ENCODE measurements at places on chromosomes 3 and 15.

DNA sequence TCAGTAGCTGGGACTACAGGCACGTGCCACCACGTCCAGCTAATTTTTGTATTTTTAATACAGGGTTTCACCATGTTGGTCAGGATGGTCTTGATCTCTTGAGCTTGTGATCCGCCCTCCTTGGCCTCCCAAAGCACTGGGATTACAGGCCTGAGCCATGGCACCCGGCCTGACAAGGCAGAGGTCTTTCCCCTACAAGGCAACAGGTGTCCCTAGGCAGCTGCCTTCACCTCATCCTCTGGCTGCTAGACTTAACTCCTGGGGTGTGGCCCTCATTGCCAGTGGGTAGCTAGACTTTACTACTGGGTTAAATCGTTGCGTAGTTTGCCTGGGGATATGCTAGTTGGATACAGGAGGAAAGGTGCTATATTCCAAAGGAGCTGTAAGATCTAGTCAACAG, 81.4 kb downstream of the CHRD start:
- DNase-seq = no peak

DNA sequence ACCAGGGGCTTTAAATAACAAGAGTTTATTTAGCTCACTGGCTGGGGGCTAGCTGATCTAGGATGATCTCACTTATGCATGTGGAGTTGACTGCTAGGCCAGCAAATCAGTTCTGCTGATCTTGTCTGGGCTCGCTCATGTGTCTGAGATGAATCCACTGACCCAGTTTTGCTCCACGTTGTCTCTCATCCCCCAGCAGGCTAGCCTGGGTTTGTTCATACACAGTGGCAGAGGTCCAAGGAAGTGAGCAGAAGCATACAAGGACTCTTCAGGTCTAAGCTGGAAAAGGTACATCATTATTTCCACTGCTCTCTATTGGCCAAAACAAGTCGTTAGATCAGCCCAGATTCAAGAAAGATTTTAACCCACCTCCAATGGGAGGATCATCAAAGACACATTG, 238.0 kb downstream of the PLCL2 start:
- DNase-seq = no peak

DNA sequence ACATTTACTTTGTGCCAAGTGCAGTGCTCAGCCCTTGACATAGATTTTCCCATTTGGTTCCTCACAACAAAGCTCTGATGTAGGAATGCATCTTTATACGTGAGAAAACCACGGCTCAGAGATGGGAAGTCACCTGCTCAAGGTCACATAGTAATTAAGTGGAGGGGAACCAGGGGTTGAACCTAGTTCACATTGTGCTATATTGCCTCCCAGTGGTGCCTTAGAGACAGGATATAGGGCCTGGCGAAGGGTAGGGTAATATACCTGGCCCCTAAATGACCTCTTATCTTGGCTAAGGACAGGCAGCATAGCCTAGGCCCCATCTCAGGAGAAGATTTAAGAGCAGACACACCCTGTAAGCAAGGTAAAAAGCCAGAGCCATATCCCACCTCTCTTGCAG, 71.5 kb downstream of the FOXP1 start:
- no peak for DNase-seq

GRCh38 chr15:96888764-96889163, 558.3 kb downstream of the NR2F2 start:
- DNase-seq = no peak

DNA sequence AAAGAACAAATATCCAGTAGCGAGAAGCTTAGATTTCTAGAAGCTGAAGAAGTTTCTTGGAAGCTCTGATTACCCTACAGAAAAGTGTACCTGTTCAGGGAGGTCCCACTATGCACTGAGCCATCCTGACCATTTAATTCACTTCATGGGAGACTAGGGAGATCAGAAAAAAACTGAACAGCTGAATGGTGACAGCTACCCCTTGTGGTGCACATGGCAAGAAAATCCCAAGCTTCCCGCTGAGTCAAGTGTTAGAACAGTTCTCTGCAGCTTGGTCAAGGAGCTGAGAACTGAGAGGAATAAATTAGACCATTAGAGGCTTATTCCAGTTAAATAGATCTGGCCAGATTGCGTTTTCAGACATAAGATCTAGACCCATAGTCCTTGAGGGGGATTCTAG, 197.2 kb upstream of the VEPH1 start:
- DNase-seq = no peak

GRCh38 chr3:101928890-101929289, 79.6 kb downstream of the NFKBIZ start:
- DNase-seq = no peak

DNA sequence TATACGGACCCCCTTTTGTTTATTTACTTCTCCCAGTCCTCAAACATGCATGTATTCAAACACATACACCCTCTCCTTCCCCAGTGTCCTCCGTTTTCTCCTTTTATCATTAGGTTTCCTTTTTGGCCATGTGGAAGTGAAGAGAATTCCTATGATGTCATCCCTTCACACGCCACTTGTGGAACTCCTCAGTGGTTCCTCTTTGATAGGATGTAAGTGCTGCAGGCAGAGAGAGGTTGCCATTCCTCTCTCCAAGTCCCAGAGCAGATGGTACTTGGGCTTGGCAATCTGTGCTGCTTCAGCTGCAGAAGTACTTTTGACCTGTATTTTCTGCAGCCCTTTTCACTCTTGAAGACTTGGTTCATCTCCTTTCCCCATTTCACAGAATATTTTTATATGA, 32.9 kb upstream of the CRTC3 start:
- DNase-seq = no peak

DNA sequence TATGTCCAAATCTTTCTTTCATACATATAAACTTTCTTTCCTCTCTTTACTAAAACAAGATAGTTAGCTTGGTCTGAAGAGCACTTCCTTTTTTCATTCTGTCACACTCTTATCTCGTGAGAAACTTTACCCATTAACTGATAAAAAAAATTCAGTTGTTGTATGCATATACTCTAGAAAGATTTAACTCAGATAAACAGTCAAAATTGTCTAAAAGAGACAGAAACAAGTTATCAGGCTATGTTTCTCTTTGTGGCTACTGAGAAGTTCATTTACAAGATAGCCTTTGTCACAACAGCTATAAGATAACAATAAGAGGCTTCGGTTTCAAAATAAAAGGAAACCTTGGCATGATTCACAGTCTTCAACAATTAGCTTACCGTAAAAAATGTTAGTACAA, 235.7 kb upstream of the ATP10A start:
- DNase-seq = no peak

- peak; percentile 37 for DNase-seq
Observed at GRCh38 chr3:16433701-16434151, 79.8 kb downstream of the RFTN1 start.

DNA sequence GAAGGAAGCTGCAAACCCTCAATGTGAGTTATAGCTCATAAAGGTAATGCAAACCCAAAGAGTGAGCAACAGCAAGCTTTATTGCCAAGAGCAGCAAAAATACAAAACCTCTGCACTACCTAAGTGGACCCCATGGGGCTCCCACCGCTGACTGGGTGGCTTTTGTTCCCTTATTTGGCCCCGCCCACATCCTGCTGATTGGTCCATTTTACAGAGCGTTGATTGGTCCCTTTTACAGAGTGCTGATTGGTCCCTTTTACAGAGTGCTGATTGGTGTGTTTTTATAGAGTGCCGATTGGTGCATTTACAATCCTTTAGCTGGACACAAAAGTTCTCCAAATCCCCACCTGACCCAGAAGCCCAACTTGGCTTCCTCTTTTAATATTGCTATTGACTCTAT, 154.5 kb upstream of the NSMCE3 start:
- DNase-seq = no peak

DNA sequence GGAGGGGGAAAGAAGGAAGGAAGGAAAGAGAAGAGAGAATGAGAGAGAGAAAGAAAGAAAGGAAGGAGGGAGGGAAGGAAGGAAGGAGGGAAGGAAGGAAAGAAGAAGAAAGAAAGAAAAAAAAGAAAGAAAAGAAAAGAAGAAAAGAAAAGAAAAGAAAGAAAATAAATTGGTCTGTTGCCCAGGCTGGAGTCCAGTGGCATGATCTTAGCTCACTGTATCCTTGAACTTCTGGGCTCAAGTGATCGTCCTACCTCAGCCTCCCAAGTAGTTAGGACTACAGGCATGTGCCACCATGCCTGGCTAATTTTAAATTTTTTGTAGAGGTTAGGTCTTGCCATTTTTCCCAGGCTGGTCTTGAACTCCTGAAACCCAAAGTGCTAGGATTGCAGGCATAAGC, 11.6 kb upstream of the RNF7 start:
- no peak for DNase-seq

GRCh38 chr3:126713199-126713598, 9.2 kb downstream of the CHCHD6 start:
- no peak for DNase-seq

DNA sequence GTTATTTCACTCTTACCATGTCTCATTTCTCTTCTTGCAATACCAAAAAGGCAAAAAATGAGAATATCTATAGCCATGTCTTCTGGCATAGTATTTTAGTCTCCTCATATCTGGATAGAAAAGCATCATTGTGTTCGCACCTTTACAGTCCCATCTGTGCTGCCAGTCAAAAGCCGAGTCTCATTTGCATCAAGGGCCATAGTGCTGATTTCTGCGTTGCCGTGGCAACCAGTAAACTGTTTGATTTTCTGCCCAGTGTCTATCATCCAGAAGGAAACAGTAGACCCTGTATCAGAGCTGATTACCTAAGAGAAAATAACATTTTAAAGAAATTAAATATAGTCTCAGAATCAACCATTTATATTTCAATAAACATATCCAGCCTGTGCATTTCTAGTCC, 86.1 kb upstream of the SERPINI2 start:
- peak; percentile 1 for DNase-seq

DNA sequence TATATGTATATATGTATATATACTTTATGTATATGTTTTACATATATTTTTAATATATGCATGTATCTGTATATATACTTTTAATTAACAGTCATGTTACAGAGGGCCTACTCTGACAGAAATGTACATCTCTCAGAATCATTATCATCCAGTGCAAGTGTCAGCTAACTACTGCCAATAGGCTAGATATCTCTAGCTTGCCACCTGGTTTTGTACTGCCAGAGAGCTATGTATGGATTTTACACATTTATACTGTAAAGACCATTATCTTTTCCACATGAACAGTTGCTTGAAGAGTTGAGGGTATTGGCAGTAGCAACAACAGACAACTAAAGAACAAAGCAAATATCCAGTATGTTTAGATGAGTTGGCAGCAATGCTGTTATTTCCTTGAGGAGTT, 99.7 kb upstream of the VGLL3 start:
- no peak for DNase-seq

- DNase-seq = no peak
Observed at GRCh38 chr3:145639875-145640274, 521.1 kb downstream of the PLOD2 start.
